ENCODE measurements at places on chromosomes 3 and 15.

DNA sequence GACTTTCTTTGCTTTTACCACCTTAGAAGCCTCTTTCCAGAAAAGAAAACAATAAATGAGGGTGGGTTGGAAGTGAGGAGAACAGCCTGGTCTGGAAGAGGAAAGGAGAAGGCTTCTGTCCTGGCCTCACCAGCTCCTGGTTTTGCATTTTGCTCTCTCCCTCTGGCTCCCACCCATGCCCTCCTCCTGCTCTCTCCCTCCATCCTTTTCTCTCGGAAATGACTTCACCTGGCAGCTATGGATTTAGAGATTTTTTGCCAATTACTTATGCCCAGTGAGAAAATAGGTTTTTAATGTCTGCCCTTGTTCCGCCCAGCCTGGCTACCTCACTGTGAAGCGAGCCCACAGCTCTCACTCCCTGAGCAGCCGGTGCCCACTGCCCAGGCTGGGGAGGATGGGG lies 77.9 kb upstream of the NTRK3 start:
- no peak for DNase-seq

DNA sequence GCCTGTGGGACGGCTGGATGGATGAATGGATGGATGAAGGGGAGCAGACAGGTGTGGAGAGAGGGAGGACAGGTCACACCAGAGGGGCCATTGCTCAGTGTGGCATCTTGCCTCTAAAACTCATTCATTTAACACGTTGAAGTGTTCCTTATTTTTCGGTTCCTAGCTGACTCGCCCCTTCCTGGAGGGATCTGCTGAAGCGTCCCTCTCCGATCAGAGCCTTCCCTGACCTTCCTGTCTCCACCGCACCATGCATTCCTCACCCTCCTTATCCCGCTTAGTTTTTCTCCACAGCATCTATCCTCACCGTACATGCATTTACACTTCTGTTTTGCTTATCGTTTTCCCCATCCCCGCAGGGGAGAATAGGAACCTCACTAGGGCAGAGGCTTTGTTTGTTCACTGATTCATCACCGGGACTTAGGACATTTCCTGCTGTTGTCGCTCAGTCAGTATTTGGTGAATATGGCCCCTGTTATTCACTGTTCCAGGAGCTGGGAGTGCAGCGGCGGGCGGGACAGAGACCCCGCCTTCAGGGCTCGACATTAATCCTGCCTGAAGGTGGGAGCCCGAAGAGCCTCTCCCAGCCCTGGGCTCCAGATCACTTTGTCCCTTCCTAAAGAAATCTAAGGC lies 32.0 kb downstream of the FOXL2 start:
- no peak for DNase-seq

DNA sequence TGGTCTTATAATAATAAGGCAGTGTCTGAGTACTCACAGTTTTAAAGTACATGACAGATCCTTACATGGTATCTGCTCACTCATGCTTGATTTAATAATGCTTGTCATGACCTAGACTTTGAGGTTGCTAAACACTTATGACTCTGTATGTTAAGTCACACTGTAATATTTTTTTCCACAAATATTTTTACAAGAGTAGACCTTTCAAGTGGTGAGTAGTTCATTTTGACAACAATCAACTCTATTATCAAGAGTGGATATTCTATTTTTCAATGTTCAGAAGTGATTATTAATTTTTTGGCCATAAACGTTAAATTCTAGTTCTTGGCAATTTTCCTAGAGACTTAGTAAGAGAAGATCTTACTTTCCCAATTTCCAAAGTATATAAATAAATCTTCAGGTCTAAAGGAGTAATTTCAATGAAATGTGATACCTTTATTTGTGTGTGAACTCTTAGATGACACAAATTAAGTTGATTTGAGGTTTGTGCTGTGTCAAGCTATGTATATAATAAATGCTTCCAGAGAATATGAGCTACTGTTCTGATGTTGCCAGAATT lies 104.5 kb downstream of the NLGN1 start:
- no peak for DNase-seq

DNA sequence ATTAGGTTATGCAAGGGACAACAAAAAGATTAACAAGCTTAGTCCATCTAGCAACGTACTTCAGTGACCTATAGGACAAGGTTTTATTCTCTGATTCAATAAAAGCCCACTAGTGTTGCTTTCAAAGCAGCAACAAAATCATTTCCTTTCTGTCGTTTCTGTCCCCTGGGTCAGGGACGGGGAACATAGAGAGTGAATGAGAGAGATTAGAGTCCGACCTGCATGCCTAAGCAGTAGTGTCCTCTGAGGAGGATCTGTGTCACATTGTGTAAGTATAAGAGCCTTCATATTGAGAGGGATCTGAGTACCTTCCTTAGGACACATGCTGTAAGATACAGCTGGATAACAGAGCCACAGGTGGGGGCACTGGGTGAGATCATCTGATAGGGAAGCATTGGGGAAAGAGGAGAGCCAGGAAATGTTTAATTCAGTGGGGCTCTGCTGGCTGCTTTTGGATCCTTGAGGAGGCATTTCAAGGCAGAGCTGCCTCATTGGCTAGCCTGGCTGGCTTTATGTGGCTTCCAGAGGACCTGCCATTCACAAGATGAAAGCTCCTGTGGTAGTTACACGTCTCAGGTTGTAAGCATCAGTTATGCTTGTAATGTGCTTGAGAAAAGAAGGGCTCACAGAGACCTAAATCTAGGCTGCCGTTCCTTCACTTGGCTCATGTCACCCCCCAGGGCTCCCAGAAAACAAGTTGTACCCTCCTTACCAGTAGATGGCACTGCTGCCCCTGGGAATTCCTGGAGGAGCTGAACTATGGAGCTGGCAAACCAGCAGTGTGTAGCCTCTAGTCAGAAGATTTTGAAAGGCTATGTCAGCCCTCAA lies 2.7 kb downstream of the TMEM108 start:
- peak; percentile 75 for DNase-seq

DNA sequence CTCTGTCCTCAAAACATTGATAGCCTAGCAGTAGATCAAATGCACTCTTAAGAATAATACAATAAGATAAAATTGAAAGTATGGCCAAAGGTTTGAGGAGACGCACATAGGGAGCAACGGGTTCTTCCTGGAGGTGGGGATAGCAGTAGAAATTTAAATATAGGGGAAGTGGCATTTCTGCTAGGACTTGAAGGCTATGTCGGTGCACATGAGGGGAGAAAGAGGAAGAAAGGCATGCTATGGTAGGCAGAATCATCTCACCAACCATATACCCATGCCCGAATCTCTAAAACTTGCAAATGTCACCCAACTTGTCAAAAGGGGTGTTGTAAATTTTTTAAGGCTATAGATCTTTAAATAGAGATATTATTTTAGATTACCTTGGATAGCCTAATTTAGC lies 735.1 kb upstream of the LMCD1 start:
- DNase-seq, result no peak

GRCh38 chr3:38136777-38137614 lies at the start of gene ACAA1:
ACAA1 (minus strand) TSS chr3:38137127; CDS start chr3:38137035, 92 bp downstream.
- DNase-seq, result peak; percentile 100

DNA sequence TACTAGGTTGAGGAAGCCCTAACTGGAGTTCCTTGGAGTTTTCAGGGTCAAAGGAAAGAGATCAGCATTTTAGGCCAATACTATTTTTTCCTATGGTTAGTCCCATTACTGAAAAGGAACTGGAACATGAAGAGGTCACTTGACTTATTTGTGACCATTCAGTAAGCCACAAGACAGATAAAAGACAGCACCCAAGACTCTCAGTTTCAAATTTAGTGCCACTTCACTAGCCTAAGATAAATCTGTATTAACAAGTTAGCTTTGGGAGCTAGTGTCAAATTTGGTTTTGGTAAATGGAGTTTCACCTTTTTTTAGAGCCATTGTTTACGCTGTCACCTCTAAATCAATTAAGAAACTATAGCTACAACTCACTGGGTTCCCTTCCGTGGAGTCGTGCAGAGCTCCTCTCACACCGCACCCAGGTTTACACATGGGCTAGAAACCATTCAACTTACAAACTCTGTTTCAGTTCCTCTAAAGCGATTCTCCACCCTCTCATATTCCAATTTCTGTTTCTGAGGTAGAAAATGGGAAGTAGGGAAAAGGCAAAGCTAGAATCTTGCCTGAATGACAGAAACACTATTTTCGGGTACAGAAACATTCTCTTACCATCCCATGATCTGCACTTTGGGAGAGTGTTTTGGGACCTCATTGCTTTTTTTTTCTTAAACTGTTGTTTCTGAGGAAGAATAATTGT lies 14.4 kb downstream of the CCDC32 start:
- DNase-seq, result no peak

GRCh38 chr3:165404357-165405027 lies 208.3 kb upstream of the SLITRK3 start:
- no peak for DNase-seq

DNA sequence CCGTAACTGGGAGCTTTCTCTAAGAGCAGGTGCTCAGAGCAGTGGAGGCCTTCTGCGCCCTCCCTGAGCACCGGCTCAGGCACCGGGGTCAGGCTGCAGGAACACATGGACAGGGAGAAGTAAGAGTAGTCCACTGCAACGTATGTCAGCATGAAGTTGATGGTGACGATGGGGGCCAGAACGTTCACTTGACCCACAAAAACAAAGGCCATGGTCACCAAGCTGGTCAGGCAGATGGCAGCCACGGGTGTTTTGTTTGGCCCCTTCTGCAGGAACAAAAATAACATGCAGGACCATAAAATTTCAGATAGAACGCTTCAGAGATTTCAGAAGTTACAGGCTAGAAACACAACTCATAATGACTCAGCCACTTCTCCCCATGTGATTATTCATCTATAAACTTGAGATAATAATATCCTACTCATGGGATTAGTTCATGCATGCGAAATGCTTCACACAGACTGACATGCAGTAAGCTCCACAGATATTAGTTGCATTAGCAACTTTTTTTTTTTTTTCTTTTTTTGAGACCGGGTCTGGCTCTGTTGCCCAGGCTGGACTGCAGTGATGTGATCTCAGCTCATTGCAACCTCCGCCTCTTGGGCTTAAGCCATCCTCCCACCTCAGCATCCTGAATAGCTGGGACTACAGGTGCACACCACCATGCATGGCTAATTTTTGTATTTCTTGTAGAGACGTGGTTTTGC lies 52.2 kb upstream of the HEG1 start:
- DNase-seq, result no peak

GRCh38 chr3:64329037-64329436 lies 103.8 kb upstream of the PRICKLE2 start:
- DNase-seq, result no peak

- no peak for DNase-seq
Measured at GRCh38 chr3:40586901-40587300, 62.1 kb downstream of the ZNF621 start.

DNA sequence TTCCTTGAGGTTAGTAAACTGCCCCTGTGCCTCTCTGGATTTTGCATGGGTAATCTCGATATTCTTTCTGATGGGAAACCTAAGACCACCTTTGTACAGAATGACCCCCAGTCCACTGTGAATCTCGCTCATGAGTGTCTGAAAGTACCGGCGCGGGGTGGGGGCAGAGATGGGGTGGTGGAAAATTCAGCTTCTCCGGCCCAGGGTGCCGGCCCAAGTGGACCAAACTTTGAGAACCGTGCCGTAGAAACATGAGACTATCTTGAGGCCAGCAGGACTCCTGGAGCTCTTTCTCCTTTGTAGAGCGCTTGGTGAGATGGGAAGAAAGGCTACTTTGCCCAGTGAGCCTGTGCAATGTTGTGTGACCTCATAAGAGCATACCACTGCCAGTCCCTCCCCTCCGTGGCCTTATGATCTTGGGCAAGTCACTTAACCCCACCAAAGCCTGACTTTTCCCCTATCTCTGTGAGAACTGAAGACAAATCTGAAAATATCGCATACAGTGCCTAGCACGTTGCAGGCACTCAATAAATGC lies 40.4 kb upstream of the VEPH1 start:
- no peak for DNase-seq

- no peak for DNase-seq
Measured at GRCh38 chr3:169454823-169455222, 208.7 kb downstream of the MECOM start.

GRCh38 chr3:170002231-170002630 lies 35.6 kb upstream of the GPR160 start:
- DNase-seq, result no peak

All from body of pancreas (tissue), 4 donors.